ENCODE measurements at places on chromosomes 3 and 15.

DNA sequence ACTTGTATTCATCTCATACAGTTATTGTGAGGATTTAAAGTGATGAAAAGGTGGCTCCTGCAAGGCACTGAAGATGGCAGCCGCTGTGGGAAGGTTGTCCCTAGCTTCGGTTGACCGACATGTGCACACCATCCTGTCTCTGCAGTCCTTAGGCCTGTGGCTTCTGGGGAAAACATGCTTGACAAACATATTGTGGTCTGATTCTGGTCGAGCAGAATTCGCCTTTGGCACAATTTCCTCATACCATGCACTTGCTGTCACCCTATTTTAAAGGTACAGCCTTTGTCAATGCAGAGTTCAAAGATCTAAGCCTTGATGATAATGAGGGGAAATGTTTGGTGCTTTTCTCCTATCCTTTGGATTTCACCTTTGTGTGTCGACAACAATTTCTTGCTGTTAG, 50.9 kb downstream of the PRICKLE2 start:
- DNase-seq = no peak

DNA sequence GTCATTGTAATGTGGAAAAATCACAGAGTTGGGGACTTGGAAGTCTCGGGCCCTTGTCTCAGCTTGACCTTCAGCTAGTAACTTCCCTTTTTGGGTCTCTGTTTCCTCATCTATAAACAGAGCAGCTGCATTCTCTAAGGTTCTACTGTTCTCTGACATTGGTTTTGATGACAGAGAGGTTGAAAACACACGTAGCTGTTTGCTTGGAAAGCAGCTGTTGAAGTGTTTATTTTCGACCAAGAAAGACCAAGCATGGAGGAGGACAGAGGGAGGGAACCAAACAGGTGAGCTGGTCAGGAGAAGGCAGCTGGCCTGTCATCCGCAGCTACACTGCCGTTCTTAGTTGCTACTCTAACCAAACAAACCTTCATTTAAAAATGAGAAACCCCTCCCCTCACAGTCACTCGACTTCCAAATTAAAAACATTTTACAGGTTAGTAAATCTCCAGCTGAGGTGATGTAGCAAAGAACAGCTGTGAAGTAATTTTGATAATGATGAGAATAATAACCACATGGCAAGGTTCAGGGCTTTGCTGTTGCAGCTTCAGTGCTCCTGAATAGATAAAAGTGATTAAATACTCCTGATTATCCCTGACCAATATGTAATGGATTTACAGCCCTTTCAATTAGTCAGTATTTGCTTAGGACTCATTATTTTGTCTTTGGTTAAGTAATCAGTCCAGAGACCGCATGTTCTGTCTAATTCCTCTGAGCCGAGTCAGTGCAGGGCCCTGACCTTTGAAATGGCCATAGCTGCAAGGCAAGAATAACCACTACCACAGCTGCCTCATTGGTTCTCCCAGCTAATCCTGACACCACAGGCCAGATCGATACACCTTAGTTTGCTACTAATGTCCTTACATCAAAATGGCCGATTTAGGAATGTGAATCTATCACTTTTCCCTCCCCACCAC, 65.3 kb downstream of the MEIS2 start:
- DNase-seq = no peak

- peak; percentile 40 for DNase-seq
These were observed 4.0 kb downstream of the FBXL22 start for GRCh38 chr15:63601026-63601703.

GRCh38 chr3:194300936-194301335, 50.2 kb downstream of the CPN2 start:
- DNase-seq = no peak

DNA sequence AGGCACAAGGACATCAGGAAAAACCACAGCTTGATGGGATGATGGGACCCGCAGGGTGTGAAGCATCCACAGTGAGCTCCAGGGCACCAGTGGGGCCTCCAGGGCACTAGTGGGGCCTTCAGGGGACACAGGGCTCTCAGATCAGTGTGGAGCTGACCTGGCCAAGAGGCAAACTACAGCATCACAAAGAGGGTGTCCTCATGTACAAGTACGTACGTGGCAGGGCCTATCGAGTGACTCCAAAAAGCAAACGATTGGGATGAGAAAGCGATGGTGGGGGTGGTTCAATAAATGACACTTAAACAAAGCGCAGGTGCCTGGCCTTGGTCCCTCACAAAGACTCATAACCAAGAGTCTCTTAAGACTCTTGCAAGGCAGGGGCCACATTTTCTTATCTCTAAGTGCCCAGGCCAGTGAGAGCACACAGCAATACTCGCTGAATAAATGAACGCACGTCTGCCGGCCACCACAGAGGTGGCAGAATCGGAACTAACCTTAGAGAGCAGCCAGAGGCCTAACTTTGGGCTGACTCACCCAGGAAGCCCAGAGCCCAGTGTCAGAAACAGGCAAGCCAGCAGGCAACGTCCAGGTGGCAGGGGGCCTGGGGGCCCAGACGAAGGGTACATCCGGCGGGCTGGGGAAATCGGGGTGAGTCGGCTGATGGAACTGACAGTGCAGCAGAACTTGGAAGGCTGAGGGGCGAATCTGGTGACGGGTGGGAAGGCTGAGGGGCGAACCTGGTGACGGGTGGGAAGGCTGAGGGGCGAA, 8.7 kb downstream of the PCSK6 start:
- DNase-seq = no peak
